ENCODE measurements at places on chromosomes 6 and 20.

- no peak for DNase-seq
Observed at GRCh38 chr20:23433628-23434027, 5.9 kb upstream of the CSTL1 start.

GRCh38 chr6:16706911-16707783 lies 54.1 kb downstream of the ATXN1 start:
- no peak for DNase-seq

DNA sequence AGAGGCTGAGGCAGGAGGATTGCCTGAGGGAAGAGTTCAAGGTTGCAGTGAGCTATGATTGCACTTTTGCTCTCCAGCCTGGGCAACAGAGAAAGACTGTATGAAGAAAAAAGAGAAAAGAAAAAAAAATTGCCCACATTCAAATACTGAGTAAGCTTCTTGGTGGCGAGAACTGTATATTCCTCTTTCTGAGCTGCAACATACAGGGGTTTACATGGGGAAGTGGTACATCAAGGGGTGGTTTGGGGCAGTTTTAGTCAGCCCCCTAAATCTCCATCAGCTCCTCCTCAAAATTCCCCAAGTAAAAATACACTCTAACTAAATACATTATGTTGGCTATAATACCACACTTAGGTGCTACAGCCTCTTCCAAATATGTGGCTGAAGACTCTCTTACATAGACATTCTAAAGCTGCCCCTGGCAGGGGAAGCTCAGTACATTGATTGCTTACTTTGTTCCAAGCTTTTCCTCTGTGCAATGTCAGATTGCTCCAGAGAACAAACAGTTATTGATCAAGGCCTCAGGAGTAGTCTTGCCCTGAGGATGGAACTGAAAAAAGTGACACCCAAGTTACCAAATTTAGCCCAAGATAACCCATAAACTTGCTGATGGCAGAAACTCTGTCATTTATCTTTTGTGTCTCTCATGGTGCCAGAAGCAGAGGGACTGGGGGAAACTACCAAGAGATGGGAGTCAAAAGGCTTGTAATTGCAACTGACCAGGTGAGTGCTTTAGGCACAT lies 107.4 kb upstream of the RIPOR2 start:
- DNase-seq = no peak

DNA sequence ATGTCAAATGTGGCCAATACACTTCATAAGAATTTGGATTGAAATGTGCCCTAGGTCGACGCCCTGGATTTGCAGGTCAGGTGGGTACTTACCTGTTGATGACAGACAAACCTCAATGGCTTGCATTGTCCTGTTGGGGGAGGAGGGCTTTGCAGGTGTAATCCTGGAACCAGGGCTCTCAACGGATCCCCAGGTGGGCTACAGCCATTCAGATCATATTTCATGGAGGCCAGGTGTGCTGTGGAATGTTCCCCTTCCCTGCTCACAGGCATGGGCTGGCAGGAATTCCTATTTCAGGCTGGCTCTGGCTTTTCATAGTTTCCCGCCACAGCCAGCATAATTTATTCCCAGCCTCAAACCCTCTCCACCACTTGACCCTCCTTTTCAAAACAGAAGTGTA lies 254.7 kb downstream of the SMOC2 start:
- DNase-seq = no peak

DNA sequence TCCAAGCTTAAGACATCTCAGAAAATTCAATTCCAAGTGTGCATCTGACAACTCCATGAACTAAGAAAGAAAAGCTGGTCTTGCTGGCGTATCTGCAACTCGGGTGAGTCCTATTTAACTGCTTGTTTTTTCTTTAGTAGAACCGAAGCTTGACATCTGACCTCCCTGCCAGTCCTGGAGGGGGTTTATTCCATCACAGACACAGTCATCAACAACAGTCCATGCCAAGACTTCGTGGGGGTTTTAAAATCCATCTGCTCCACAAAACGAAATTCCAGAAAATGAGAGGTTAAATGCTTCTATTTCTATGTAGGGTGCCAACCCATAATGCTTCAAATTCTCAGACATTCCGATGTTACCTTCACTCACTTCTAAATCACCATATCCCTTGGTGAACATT lies 133.9 kb downstream of the IPCEF1 start:
- no peak for DNase-seq

GRCh38 chr6:8780653-8781052 lies 345.3 kb upstream of the SLC35B3 start:
- DNase-seq = no peak

- DNase-seq = peak; percentile 47
Observed at GRCh38 chr6:149961728-149962425, 1.9 kb upstream of the ULBP1 start.

Measured in Calu3 (cell line).